Upper lobe of right lung (tissue), 1 donor: ENCODE measurements at places on chromosomes 2 and 18. TPM values are rescaled to one million over a fixed set of nuclear protein-coding genes. Genes with fewer than 3 reads are reported as not detected.

GRCh38 chr2:54601339-54601738 is 122.1 kb upstream of the EML6 start:
- peaks cover 88% of the 10 kb centered on the region for H3K4me1 ChIP-seq
- H3K4me3 ChIP-seq, result no peak overlapping the region
- DNase-seq, result no peak

DNA sequence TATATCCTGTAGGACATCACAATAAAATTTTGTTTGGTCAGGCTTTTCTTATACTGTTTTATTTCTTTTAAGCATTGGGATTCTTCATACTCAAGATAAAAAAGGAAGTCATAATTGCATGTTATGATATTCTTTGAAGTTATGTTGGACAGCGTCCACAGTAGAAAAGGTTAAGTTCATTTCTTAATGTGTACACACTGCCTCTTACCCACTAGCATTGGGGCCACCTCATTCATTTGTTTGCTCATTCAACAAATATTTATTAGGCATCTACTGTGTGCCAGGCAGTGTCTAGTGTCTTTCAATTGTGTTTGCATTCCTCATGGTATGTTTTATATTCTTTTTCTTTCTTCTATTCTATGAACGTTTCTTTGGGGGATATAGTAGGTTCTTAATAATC is 70.2 kb downstream of the PTPRM start:
- no peak overlapping the region for H3K27ac ChIP-seq
- no peaks in the 10 kb centered on the region for H3K27me3 ChIP-seq
- H3K4me3 ChIP-seq, result no peak overlapping the region
- H3K36me3 ChIP-seq, result no peaks in the 10 kb centered on the region
- no peak for DNase-seq

- no peak overlapping the region for H3K4me3 ChIP-seq
- no peaks in the 10 kb centered on the region for H3K27me3 ChIP-seq
- no peak overlapping the region for H3K27ac ChIP-seq
- H3K4me1 ChIP-seq, result peaks cover 3% of the 10 kb centered on the region
- no peaks in the 10 kb centered on the region for H3K36me3 ChIP-seq
Measured at GRCh38 chr2:210198326-210198725, 26.9 kb downstream of the ACADL start.

DNA sequence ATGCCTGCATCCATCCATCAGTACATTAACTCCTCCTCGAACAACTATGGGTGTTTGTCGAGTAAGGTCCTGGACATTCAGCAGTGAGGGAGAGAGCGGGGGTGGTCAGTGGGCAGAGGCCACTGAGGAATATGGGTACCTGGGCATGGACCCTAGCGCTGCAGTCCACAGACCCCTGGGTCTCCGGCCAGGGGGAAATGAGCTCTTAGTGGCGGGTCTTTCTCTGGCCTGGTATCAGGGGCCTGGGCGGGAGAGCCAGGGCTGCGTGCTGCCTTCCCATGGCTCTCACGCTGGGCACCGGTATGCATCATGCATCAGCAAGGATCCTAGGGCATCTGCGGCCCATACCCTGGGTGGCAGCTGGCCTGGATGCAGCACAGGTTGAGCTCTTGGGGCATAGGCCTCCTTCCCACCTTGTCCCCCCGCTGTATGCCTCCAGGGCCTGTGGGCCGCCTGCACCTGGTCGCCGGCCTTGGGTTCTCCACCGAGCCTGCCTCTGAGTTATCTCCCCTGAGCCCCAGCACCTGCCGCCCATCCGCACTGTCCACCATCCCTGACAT is 1.3 kb upstream of the MOCOS start:
- no peak overlapping the region for H3K27ac ChIP-seq
- DNase-seq, result no peak
- no peaks in the 10 kb centered on the region for H3K27me3 ChIP-seq
- no peak overlapping the region for H3K4me3 ChIP-seq
- no peaks in the 10 kb centered on the region for H3K36me3 ChIP-seq

GRCh38 chr18:52716973-52717372 is 377.0 kb downstream of the DCC start:
- H3K27me3 ChIP-seq, result no peaks in the 10 kb centered on the region
- H3K27ac ChIP-seq, result no peak overlapping the region
- DNase-seq, result no peak

DNA sequence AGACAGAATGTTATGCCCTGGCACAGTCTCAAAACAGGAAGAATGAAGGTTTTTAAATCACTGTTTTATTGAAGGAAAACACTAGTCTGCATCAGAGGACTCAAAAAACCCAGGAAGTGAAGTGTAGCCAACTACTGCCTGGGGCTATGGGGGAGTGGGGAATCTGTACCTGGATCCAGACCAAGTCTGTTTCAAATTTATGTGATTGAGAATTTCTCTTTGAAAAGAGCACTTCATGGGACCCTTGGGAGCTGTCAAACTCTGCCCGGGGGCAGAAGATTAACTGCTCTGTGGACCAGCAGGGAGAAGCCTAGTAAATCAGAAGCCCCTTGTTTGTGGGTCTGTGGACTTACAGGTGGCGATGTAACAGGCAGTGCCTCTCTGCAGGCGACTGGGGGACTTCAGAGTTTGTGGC is 45.3 kb upstream of the TANC1 start:
- H3K36me3 ChIP-seq, result no peaks in the 10 kb centered on the region
- no peaks in the 10 kb centered on the region for H3K27me3 ChIP-seq
- H3K4me3 ChIP-seq, result no peak overlapping the region
- DNase-seq, result no peak

GRCh38 chr2:75808793-75809535 is 98.2 kb upstream of the GCFC2 start:
- H3K4me1 ChIP-seq, result no peaks in the 10 kb centered on the region
- H3K4me3 ChIP-seq, result no peak overlapping the region
- H3K27me3 ChIP-seq, result no peaks in the 10 kb centered on the region
- DNase-seq, result no peak

DNA sequence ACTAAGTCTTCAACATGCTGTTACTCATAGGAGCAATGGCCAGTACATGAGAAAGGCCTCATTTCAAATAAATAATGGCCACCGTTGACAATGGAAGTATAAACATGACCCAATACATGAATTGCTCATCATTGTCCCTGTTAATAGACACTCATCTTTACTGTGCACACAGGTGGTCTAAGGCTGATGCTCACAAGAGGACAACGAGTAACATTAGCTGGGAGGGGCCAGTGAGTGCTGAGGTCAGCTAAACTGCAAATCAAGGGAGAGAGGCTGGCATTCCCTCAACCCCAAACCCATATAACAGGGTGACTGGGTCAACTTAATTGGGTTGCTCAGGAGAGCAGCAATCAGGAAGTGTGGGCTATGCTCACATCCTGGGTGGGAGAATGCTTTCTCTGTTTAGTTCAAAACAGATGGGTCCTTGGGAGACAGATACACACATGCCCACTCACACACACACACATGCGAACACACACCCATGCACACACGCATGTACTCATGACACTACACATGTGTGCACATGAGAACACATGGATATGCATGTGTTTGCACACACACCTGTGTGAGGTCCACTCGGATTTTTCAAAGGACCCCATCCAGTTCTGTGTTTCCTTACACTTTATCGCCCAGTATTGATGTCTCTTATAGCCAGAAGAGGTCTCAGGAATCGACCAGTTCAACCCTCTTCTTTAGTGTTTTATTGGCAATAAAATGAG is 172.0 kb downstream of the INHBB start:
- peaks cover 13% of the 10 kb centered on the region for H3K27me3 ChIP-seq
- H3K36me3 ChIP-seq, result no peaks in the 10 kb centered on the region
- peaks cover 7% of the 10 kb centered on the region for H3K4me1 ChIP-seq
- no peak overlapping the region for H3K27ac ChIP-seq
- no peak for DNase-seq

DNA sequence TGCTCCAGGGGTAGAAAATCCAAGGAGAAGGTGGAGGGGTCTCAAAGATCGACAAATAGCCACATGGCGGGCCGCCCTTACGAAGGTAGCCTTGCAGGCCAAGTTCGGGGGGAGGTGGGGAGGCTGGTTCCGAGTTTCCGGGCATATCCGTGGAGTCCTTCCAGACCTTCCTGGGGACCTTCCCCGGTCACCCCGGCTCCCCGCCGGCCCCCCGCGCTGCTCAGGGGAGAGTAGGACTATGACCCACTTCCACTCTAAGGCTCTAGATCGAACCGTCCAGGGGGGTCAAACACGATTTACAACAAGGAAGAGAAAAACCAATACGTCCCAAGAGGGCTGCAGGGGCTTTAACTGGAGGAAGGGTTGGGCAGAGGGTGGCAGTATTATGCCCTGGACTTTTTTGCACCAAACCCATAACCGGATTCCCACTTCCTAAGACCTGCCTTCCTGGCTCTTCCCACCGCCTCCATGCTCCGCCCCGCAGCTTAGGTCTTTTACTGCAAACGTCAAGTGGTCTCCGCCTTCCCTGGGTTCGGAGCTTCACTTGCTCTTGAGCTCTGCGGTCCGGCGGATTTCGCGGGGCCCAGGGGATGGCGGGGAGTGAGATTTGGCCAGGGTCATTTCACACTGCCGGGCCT is 779 bp upstream of the LYPD6 start:
- no peaks in the 10 kb centered on the region for H3K36me3 ChIP-seq
- H3K27ac ChIP-seq, result no peak overlapping the region
- H3K4me3 ChIP-seq, result peak overlapping the region; percentile 59
- DNase-seq, result peak; percentile 65

DNA sequence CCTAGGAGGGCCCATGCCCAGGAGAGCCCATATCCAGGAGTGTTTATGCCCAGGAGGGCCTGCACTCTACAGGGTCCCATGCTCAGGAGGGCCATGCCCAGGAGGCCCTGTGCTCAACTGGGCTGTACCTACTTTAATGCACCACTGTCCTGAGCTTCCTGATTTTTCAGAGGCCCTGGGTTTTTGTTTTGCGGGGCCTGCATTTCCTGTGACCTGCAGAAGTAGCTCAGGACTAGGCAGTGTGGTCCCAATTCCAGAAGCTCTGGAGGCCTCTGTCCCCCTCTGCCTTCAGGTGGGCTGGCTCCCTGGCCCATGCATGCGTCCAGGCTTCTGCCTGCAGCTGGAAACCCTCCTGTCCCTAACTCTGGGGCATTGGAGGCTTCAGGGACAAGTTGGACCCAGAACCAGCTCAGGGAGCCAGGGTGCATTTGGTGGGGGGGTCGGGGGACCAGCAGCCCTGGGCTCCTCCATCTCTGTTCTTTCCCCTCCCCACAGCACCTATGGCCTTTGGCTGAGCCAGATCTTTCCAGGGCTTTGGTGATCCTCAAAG is 10.8 kb downstream of the GPR35 start:
- no peak overlapping the region for H3K4me3 ChIP-seq
- H3K27me3 ChIP-seq, result no peaks in the 10 kb centered on the region
- H3K27ac ChIP-seq, result no peak overlapping the region

GRCh38 chr2:174628528-174629169 is 31.0 kb upstream of the WIPF1 start:
- H3K4me3 ChIP-seq, result no peak overlapping the region
- H3K36me3 ChIP-seq, result peaks cover 12% of the 10 kb centered on the region
- H3K27me3 ChIP-seq, result no peaks in the 10 kb centered on the region
- DNase-seq, result no peak

DNA sequence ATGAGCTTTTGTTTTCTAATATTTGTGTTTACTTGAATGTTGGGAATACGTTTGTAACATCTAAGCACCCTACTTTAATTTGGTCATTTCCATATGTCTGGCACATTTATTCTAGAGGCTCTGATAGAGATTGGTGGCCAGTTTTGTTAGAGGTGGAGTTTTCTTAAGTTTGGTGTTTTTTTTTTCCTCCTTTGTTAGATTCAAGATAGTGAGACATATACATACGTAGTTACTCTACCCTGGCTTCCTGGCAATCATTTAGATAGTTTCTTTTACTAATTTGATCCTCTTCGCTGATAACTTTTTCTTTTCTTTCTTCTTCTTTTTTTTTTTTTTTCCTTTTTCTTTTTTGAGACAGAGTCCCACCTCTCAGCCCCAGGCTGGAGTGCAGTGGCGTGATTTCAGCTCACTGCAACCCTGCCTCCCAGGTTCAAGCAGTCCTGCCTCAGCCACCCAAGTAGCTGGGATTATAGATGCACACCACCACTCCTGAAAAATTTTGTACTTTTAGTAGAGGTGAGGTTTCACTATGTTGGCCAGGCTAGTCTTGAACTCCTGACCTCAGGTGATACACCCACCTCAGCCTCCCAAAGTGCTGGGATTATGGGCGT is 26.6 kb downstream of the SMCHD1 start:
- DNase-seq, result no peak
- no peaks in the 10 kb centered on the region for H3K27me3 ChIP-seq
- peaks cover 8% of the 10 kb centered on the region for H3K4me1 ChIP-seq

GRCh38 chr2:231709636-231709980 is 1.3 kb downstream of the PTMA start:
- peak overlapping the region; percentile 99 for H3K27ac ChIP-seq
- H3K4me3 ChIP-seq, result peak overlapping the region; percentile 99
- H3K36me3 ChIP-seq, result peaks cover 22% of the 10 kb centered on the region
- H3K27me3 ChIP-seq, result no peaks in the 10 kb centered on the region

- no peak overlapping the region for H3K4me3 ChIP-seq
- no peaks in the 10 kb centered on the region for H3K36me3 ChIP-seq
- no peaks in the 10 kb centered on the region for H3K27me3 ChIP-seq
- no peaks in the 10 kb centered on the region for H3K4me1 ChIP-seq
- no peak for DNase-seq
Measured at GRCh38 chr2:209431701-209432100, 7.9 kb downstream of the MAP2 start.

DNA sequence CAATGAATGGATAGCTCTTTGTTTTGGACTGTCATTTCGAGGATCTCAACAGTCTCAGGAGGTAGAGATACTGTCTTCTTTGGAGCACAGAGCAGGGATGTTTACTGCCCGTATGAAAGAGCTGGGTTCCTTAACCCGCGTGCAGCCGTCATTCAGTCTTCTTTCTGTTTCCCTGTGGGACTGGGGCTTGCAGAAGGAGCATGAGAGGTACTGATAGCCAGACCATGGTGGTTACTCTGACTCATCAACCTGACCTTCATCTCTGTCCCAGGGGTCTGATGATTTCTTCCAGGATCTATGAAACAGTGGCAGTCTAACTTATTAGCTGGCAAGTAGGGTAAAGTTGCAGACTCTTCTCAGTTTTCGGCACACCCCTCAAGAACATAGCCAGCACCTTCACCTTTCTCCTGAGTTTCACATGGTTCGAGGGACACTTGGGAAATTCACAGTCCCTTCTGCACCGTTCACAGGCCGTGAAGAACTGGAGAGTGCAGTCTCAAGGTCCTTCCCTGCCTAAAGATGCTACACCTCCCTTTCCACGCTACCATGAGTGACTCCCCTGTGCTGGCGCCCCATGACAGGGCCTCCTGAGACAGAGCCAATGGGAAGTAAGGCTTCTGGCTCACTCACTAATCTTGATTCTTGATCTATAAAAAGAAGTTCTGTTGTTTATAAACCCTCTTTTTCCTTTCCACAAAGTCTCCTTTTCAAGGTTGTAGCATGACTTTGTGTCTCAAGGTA is 226.2 kb downstream of the MC4R start:
- DNase-seq, result no peak
- no peak overlapping the region for H3K27ac ChIP-seq
- no peaks in the 10 kb centered on the region for H3K27me3 ChIP-seq
- peaks cover 6% of the 10 kb centered on the region for H3K4me1 ChIP-seq

- H3K27me3 ChIP-seq, result no peaks in the 10 kb centered on the region
- no peaks in the 10 kb centered on the region for H3K4me1 ChIP-seq
- no peaks in the 10 kb centered on the region for H3K36me3 ChIP-seq
- no peak overlapping the region for H3K27ac ChIP-seq
Measured at GRCh38 chr2:20501974-20502373, 55.1 kb downstream of the RHOB start.

RAB27B gene
- total RNA-seq, result 22.2 TPM

CLEC4F gene
- 1.2 TPM for total RNA-seq

STARD6 gene
- not detected for total RNA-seq

C18orf63 gene
- total RNA-seq, result 0.17 TPM

DPP4 gene
- 30.7 TPM for total RNA-seq

HOXD9 gene
- total RNA-seq, result 1.6 TPM

TMEM150A gene
- total RNA-seq, result 31.5 TPM

SP110 gene
- total RNA-seq, result 46.9 TPM

PDCD1 gene
- 1.8 TPM for total RNA-seq
